ENCODE measurements at places on chromosomes 7 and 10.

DNA sequence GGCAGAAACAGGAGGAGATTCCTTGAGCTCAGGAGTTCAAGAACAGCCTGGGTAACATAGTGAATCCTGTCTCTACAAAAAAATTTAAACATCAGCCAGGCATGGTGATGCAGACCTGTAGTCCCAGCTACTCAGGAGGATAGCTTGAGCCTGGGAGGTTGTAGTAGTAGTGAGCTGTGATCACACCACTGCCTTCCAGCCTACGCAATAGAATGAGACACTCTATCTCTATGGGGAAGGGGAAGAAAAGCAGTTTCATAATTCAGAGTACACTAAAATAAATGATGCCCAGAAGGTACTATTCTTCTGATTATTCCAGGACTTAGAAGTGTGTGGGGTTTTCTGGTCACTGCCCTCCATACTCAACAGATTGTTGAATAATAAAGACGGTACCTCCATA lies 177.3 kb downstream of the KMT2E start:
- no peak for DNase-seq

DNA sequence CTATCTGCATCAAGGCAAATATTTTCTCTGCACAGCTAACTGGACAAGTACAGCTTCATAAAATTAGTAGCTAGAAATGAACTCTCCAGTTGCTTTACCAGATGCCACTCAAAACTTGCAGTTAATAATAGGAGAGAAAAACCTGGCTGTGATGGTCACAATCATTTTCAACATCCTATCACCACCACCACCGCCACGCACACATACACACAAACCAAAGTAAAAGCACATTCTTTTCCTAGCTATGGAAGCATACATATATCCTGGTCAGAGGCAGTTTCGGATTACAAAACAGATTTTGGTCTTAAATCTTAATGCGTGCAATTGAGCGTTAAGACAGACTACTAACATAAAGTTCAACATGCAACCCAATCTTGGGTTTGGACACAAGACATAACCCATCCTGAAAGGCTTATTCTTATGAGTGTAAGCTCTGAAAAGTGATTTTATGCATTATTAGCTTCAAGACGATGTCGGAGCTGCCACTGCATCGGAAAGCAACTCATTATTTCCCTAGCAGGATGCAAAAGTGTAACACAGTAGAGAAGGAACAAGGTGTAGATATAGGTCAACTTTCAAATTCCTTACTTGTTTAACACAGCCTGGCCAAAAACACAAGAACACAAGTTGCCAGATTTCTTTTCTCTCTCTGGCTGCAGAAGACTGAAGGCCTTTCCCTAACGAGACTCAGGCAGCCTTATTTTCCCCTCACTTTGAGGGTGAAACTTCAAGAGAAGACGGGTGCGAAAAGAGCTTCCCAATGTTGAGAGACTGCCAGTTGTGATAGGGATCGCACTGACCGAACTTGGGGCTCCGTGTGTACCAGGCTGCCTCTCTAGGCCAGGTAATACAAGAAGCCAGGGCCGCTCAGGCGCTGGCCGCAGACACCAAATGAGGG lies 1.2 kb downstream of the CACUL1 start:
- peak; percentile 48 for DNase-seq

GRCh38 chr10:3415038-3415736 lies 242.6 kb upstream of the PITRM1 start:
- no peak for DNase-seq

- DNase-seq: no peak
These were observed at the start of gene SEC31B for GRCh38 chr10:100519311-100520051. SEC31B (minus strand) TSS chr10:100519861; CDS start chr10:100516952, 2,909 bp downstream.

GRCh38 chr7:66630531-66630930 lies 1.9 kb downstream of the KCTD7 start:
- no peak for DNase-seq

- peak; percentile 76 for DNase-seq
These were observed 167.9 kb downstream of the CUX1 start for GRCh38 chr7:101985057-101985902.

- no peak for DNase-seq
These were observed 51.9 kb downstream of the THSD7A start for GRCh38 chr7:11779864-11780674.

- no peak for DNase-seq
These were observed 80.8 kb downstream of the ARHGAP22 start for GRCh38 chr10:48523820-48524758.

- no peak for DNase-seq
These were observed 43.0 kb downstream of the UNCX start for GRCh38 chr7:1275451-1276381.

GRCh38 chr7:148419856-148420832 lies 170.4 kb upstream of the C7orf33 start:
- peak; percentile 40 for DNase-seq

GRCh38 chr10:77965294-77965693 lies 38.7 kb upstream of the DLG5 start:
- no peak for DNase-seq

DNA sequence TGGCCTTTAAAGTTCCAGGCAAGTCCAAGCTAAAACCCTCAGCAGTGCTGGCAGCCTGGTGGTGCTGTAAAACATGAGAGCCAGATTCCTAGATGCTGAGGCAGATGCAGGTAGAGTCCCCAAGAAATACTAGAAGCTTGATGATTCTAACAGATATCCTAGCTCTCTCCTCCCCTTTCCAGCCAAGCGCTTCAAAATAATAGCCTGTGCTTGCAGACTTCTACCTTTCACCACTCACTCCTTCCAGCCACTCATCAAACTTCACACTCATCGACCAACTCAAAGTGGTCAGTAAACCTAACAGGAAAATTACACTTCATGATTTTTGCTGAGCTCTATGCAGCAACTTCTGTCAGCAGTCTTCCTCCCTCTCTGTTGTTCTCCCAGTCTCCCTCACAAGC lies 50.2 kb downstream of the LMBR1 start:
- no peak for DNase-seq

DNA sequence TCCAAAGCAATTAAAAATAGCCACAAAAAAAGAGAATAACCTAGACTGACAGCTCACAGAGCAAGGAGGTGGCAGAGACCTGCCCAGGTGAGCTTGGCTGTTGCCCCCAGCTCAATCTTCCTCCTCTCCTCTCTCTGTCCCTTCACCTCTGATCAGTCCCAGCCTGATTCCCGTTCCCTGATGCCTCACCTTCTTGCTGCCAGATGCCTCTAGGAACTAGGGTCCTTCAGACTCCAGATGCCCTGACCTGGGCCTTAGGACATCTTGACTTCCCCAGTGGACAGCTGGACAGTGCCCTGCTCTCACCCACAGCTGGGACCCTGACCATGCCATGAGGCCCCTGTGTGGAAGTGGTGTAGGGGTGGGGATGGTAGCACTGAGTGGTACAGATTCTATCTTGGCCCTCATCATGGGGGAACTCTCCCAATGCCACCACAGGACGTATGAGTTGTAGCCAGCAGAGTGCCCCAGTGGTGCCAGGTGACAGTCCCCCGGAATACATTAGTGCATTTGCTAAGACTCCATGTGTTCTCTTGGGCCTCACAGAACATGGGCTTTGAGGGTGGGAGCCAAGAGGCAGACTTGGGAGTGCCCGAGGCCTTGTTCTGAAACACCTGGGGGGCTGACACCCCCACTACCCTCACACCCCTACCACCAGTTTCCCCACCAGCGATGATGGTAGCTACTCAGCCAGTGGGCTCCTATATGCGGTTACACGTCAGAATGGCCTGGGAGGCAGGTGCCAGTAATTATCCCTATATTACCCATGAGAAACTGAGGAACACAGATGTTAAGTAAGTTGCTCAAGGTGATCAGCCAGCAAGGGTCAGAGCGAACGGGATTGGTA lies 2.0 kb downstream of the DEPP1 start:
- no peak for DNase-seq

DNA sequence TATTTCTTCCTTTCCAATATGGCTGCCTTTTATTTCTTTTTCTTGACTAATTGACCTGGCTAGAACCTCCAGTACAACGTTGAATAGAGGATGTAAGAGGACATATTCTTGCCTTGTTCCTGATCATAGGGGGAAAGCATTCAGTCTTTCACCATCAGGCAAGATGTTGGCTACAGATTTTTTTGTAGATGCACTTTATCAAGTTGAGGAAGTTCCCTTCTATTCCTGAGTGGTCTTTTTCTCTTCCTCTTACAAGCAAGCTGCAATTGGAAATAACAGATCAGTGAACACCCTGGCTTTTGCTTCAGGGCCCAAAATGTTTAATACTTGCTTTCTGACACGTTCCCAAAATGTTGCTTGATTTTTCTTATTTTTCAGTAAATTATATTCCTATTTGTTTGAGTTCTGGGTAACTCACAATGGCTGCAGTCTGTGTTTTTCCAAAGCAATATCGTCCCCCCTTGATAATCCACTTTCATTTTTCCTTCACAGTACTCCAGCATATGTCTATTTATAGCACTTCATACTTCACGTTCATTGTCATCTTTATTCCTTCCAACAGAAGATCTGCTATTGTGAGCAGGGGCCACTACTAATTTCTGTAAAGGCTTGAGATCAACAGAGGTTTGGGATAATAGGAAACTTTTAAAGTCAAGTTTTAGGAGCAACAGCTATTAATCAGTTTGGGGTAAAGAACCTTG lies 11.7 kb downstream of the CPEB3 start:
- no peak for DNase-seq

DNA sequence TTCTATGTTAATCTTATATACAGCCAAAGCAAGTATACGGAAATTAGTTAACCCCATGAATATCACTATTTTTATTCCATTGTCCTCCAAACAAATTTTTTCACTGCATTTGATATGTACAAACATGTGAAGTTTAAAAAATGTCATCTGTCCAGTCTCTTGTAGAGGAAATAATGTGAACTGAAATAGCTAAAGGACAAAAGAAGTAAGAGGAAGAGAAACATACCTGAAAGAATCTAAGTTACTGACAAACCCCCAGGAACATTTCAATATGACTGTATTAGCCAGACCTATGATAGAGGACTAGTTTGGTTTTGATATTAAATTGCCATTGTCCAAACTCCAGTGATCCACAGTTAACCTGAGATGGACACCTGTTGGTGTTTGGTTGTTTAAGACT lies 80.6 kb downstream of the NRCAM start:
- no peak for DNase-seq

DNA sequence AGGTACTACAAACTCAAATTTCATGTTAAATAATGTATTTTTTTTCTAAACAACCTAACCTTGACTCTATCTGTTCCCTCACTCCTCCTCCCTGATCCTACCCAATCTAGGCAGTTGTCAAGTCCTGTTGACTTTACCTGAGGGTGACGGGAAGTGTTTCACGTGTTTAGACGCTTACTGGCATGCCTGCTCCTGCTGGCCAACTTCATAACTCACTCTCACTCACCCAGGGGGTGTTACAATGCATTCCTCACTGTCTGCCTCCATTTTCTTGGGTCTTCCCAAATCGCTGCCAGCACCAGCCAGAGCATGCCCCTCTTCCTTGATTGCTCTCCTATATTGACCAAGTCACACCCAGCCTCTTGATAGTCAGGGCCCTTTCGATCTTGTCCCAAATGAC lies 28.3 kb downstream of the CRCP start:
- DNase-seq: no peak

DNA sequence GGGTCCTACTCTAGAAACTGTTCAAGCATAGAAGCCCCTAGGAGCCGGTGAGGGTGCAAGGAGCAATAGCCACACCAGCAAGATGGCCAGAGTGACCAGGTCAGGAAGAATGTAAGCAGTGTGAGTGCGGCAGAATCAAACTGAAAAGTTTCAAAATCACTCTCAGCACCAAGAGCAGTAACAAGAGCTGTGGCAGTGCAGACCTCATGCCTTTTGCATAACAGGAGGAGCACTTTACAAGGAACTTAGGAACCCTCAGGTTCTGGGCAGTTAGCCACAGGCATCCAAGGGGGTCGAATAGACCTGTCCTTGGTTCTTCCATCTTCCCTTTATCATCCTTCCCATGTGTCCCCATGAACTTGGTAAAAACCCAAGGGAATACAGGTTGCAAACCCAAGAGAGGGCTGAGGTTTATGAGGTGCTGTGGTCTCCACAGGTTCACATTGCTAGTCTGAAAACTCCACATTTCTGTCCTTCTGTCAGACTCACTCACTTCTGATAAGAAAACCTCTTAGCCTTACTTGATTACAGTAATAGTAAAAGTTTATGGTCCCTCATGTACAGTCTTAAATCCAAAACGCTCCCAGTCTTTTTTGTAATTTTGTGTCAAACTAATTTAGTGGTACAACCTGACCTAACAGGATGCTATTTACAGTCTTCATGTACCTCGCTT lies 78.4 kb downstream of the PON1 start:
- no peak for DNase-seq

GRCh38 chr10:15118615-15119014 lies 21.5 kb downstream of the RPP38 start:
- DNase-seq: peak; percentile 33

- DNase-seq: no peak
These were observed 31.2 kb upstream of the IKZF1 start for GRCh38 chr7:50273301-50273700.

- DNase-seq: no peak
These were observed 189.2 kb upstream of the GLI3 start for GRCh38 chr7:42426163-42426562.

- DNase-seq: no peak
These were observed 66.5 kb upstream of the TCF7L2 start for GRCh38 chr10:112883360-112884178.

DNA sequence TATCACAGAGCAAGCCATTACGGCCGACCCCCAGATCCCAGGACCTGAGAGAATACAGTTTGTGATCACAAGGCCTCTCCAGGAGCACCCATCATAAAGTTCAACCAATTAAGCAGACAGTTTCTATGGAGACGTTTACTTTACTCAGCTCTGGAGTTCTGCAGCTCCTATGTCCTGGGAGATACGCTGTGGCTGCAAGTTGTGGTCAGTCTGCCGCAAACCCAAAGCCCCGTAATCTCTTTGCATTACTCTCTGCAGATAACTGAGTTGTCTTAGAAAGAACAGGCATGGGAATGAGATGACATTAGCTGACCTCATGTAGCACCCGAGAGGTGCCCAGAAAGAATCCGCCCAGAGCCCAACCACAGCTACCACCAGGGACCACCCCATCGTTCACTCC lies 305.1 kb downstream of the FGFR2 start:
- no peak for DNase-seq

GRCh38 chr7:81190997-81191768 lies 272.3 kb upstream of the SEMA3C start:
- no peak for DNase-seq

DNA sequence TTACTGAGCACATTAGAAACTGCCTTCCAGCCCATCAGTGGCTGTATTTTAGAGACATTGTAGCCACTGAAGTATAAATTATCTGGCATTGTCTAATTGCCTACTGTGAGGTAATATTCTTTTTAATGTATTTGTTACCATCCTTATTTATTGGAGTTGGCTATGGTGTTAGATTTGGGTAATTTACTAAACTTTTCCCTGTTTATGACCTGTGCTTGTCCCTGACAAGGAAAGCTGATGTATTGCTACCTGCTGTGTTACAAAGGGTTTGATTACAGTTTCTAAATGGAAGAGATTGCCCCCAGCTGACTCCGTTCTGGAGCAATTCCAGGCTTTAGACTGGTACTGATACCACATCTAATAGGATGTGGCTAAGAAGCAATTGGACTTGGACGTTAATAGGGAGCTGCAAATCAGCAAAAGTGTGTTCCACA lies 12.3 kb upstream of the ASCC1 start:
- DNase-seq: no peak

- DNase-seq: peak; percentile 93
These were observed 62.2 kb upstream of the TARP start for GRCh38 chr7:38335492-38336147.
